Activated CD4-positive, alpha-beta T cell treated with anti-CD3 and anti-CD28 coated beads for 4 hours (primary cell): ENCODE measurements at places on chromosomes 6 and 20.

- no peak for DNase-seq
Observed at GRCh38 chr6:143205131-143205535, 144.4 kb downstream of the AIG1 start.

- peak; percentile 3 for DNase-seq
Observed at GRCh38 chr6:117483004-117483644, 650 bp downstream of the DCBLD1 start.

- DNase-seq, result no peak
Observed at GRCh38 chr6:127111526-127111925, 6.9 kb upstream of the RSPO3 start.

DNA sequence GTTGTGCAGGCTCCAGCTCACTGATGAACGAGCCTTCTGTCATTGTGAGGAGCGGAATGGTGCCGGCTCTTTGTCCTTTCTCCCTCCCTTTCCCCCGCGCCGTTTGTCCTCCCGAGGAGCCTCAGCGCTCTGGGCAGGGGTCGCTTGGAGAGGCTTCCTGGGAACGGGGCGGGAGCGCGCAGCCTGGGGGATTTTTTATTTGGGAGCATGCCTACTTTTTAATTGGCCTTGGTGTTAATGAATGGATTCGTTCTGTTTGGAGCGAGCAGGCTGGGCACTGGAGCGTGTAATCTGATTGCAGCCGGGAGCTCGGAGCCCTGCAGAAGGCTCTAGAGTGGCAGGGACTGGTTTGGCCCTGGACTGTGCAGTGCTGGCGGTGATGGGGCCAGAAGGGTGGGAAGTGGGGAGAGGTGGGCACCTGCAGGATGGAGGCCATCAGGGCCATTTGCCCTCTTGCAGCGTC lies 118.8 kb downstream of the CDH4 start:
- DNase-seq, result no peak

DNA sequence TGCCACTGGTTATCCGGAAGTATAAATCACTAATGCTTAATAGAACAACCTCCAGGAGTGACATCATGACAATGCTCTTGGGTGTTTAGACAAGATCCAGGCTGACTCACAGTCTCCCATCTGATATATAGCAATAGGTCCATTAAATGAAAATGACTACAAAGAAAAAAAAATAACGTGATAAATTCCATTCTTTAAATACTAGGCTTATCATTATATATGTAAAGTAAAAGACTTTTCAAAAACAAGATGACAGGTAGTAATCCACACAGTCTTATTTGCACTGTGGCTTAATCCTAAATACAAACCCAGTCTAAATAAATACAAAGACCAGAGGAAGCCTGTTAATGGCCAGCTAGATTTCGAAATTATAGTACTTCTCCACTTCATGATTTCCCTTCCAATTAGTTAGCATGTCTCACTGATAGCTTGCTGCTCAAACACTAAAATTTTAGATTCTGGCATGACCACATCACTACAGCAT lies 149.1 kb upstream of the BEND3 start:
- DNase-seq, result no peak

DNA sequence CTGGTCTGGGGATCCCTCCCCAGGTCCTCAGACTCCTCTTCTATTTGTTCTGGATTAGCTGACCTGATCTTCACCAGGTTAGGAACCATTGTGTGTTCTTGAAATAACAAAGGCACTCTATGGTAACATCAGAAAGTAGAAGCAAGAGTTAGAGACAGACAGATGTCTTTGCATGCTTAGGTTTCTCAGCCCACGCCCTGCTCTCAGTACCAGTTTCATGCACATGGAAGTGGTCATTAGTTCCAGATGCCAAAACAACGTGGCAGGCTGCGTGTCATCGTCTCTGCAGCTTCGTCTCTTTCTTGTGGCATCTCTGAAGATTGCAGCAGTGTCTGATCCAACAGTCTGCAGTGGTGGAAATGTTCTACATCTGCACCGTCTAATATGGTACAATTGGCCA lies 89.4 kb downstream of the PACRG start:
- DNase-seq, result no peak

DNA sequence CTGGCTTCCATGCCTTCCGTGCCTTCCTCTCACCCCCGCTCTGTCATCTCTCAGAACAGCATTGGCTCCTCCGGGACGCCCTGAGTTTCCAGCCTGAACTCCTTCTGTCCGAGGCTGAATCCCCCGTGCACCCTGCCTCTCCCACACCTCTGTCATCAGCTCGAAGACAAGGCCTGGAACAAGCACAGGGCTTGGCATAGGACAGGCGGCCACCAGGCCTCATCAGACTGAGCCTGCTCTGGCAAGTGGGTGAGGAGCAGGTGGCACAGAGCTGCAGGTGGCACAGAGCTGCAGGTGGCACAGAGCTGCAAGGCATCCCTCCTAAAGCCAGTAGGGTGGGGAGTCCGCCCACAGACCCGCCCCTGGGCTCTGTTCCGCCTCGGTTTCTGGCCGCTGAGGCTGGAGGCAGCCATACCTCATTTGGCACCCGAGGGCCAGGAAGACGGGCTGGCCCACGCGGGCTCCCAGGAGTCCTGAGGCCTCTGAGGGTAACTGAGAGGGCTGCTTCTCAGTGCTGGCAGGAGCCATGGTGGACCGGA lies 60.2 kb downstream of the EZR start:
- DNase-seq, result no peak

- no peak for DNase-seq
Observed at GRCh38 chr6:65988006-65988405, 281.0 kb upstream of the EYS start.

DNA sequence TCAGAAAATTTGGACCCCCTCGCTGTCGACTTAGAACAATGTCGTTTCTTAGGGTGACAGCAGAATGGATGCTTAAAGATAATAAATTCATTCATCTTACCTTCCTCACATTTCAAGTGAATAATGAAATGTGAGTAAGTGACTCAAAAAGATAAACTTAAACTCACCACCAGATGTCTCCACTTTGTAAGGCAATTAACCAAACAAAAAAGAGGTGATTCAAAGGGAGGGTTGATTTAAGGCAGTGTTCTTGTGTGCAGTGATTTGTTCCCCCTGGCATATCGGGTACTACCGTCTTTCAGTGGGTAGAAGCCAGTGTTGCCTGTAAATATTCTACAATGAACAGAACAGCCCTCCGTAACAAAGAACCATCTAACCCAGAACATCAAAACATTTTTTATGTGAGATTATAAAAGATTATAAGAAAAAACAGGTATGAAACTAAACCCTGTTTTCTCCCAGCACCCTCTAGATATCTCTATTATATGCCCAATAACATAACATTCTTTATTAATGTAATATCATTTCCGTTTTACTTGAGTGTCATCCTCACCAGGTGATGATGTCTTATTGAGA lies 589.7 kb downstream of the CBLN4 start:
- DNase-seq, result no peak

- DNase-seq, result no peak
Observed at GRCh38 chr20:53948383-53949318, 121.7 kb downstream of the BCAS1 start.

DNA sequence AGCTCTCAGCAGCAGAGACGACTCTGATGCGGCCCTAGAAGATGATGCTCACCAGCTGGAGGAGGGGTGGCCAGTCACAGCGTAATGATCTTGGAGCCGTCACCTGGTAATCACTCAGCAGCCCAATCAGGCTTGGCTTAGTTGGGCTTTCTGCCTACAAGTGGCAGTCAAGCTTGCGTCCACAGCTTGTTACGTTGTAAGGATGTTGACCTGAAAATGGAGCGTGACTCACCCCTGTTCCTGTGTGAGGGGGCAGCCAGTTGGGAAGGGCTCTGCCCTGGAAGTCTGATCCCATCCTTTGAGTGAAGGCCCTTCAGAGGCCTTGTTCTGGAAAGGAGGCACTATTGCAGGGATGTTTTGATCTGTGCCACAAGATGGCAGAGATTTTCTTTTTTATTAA lies 49.8 kb downstream of the SPATA2 start:
- DNase-seq, result no peak

GRCh38 chr6:46690911-46691451 lies 3.3 kb downstream of the TDRD6 start:
- no peak for DNase-seq

GRCh38 chr6:41182069-41183034 lies 18.6 kb downstream of the TREML2 start:
- peak; percentile 46 for DNase-seq

GRCh38 chr20:1807394-1807793 lies 87.8 kb upstream of the SIRPA start:
- DNase-seq, result no peak

- no peak for DNase-seq
Observed at GRCh38 chr6:45196121-45196520, 132.0 kb upstream of the RUNX2 start.

DNA sequence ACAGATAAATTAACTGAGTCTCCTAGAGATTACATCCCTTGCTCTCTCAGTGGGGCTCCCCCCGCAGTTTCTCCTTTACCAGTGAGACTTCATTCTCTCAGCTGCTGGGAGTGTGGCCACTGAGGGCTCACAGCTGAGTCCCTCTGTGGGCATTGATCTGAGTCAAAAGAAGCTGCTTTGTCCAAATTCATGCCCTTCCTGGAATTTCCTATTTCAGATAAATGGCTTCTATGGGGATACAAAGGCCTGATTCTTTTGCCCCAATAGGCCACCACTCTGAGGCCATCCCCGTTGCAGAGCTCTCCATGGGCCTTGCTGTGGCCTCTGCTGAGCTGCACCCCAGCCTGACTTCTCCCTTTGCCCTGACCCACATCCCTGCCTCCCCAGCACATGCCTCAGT lies 10.0 kb downstream of the CST5 start:
- DNase-seq, result no peak

GRCh38 chr6:167027772-167028171 lies 28.6 kb downstream of the CEP43 start:
- DNase-seq, result no peak

DNA sequence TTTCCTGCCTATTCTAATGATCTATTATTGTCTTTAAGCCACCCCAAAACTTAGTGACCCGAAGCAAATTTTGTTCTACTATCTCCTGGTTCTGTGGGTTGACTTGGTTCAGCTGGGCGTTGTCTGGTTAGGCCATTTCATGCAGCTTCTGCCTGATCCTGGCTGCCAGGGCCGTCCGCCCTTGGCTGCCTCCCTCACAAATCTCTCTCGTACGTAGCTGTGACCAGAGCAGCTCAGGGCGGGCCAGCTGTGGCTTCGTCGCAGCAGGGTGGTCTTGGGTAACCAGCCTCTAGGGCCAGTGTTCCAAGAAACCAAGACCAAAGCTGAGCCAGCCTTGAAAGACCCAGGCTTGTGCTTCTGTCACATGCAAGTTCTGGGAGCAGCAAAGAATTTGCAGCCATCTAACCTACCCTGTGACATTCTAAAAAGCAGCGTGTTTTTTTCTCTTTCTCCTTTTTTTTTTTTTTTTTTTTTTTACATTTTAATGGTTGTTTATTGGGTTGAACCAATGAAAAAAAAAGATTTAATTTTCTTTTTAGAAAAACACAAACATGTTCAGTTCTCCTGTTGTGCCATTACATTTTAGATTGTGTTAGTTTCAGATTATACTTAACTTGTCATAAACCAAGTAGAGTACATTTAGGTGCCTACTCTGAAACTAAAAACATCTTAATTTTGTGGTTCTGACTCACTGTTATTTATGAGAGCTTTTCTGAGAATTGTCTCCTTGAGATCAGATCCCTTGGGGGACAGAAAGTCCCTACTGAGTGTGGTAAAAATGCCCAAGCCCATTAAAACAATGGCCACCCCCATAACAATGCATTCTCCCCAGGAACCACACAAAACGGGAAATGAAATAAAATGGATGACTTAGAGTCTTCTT lies 83.9 kb downstream of the ZDHHC14 start:
- no peak for DNase-seq

DNA sequence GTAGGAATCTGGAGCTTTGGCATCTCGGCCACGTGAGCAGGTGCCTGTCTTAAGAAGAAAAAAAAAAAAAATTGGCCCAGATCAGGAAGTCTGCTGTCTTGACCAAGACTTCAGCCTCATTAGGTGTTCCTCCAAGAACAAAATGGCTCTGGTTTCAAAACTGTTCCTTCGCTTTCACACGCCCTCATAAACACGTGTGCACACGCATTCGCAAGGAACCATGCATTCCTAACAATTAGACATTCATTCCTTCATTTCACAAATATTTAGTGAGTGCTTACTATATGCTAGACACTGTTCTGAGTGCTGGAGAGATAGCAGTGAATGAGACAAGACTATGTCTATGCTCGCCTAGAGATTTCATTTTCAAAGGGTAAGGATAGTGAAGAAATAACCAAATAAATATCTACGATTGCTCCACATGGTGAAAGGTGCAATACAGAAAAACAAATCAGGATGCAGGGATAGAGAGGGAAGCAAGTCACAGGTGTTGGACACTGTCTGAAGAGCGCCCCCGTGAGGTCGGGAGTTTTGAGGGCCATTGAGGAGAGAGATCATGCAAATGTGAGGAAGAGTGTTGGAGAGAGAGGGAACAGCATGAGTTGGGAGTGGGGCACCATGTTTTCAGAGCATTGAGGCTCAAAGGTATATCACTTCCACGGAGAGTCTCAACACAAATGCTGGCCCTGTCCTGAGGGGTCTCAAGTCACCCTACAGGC lies 53.3 kb downstream of the CCDC170 start:
- no peak for DNase-seq

GRCh38 chr20:32978009-32978335 lies 26.3 kb downstream of the SUN5 start:
- no peak for DNase-seq

DNA sequence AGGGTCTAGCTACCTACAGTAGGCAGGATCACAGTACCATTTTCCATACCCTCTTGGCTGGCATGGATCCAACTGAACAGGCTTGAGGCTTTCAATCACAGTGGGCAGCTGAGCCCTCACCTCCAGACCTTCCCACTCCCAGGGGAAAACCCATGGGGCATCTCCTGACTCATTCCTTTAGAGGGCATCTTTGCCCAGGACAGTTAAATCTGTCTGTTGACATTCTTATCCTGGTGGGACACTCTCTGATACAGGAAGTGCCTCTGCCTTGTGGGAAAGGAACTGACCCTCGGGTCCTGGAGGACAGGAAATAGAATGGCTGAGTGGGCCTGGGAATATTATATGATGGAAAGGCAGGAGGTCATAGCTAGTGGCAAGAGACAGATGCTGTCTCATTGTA lies 10.2 kb upstream of the EPB41L1 start:
- DNase-seq, result no peak

- DNase-seq, result no peak
Observed at GRCh38 chr6:145031962-145032361, 703.4 kb downstream of the EPM2A start.

GRCh38 chr6:27468334-27468733 lies 4.6 kb downstream of the ZNF184 start:
- DNase-seq, result no peak

DNA sequence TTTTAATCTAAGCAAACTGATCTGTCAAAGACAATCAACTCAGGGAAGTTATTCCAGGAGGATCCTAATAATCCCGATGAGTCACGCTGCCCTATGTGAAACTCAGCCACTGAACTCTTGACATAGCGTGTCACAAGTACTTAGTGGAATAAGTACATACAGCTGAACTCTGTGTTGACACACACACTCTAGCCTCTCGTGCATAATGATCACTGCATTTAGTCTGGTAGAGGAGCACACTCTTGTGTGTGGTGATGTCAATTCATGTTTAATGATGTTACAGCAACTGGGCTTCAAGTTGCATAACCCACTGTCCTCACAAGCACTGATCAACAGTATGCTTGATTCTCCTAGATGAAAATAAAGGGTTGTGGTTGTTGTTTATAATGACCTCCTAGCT lies 148.3 kb downstream of the HACE1 start:
- DNase-seq, result no peak

GRCh38 chr6:23823421-23823820 lies 302.6 kb upstream of the NRSN1 start:
- DNase-seq, result no peak
